Activated T-helper 2 cell treated with anti-CD3 and anti-CD28 coated beads, Interferon-gamma antibody, Interleukin-2, Interleukin-4, amounts not matched to agents 10 μg/mL and 5 μg/mL and 100 μg/mL, durations not matched to agents 14 hours and 24 hours and 36 hours (primary cell): ENCODE measurements at places on chromosomes 3 and 15.

DNA sequence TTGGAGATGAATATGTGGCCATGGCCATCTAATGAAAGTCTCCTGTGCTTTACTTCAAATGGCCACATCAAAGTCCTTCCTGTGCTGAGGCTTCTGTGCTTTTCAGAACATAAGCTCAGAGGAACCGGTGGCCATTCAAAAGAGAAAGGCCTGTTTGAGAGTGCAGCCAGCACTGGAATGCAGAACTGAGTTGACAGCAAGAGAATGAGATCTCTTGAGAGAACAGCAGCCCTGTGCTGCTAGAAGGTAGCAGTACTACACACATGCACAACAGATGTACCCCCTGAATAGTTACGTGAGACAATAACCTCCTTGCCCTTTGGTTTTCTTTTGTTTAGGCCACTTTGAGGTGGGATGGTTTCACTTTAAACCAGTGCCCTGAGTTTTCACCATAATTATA is 292.5 kb downstream of the PTPRG start:
- DNase-seq, result no peak

DNA sequence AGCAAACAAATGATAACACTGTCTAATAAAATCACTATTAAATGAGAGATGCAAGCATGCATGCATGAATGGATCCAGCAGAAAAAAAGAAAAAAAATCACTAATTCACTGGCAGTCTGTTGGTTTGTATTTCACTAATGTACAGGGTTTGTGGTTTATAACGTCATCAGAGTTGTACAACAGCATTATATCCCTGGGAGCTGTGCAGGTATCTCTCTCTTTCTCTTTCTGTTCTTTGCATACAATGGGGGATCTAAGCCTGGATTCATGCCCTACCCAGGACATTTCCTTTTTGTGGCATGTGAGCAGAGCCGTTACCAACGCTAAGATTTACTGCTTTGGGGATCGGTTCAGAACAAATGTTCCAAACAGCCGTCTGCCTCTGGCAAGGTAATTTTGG is 229.5 kb downstream of the SOX2 start:
- no peak for DNase-seq

DNA sequence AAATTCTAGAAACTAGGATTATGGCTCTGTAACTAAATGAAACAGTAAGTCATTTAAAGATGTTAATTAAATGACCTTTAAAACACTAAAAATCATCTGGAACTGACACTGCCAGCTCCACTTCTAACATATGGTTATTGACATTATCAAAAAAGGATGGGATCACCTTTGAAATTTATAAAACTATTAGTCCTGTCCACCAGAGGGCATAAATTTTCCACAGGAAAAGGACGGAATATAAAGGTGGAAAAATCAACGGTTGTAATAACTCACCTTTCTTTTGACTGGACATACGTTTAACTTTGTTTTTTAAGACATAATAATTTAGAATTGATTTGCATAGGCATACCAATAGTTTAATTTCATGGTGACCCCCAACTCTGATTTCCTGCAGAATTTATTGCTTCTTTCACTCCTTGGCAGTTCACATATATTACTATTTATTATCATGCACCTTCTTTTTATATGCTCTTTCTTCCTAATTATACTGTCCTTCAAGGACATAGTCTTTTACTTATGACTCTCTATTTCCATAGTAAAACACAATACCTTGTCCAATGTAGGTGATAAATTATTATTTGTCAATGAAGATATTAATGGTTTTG is 345.7 kb downstream of the CADM2 start:
- no peak for DNase-seq

- no peak for DNase-seq
Observed at GRCh38 chr3:111863942-111864694, 5.1 kb downstream of the PHLDB2 start.

DNA sequence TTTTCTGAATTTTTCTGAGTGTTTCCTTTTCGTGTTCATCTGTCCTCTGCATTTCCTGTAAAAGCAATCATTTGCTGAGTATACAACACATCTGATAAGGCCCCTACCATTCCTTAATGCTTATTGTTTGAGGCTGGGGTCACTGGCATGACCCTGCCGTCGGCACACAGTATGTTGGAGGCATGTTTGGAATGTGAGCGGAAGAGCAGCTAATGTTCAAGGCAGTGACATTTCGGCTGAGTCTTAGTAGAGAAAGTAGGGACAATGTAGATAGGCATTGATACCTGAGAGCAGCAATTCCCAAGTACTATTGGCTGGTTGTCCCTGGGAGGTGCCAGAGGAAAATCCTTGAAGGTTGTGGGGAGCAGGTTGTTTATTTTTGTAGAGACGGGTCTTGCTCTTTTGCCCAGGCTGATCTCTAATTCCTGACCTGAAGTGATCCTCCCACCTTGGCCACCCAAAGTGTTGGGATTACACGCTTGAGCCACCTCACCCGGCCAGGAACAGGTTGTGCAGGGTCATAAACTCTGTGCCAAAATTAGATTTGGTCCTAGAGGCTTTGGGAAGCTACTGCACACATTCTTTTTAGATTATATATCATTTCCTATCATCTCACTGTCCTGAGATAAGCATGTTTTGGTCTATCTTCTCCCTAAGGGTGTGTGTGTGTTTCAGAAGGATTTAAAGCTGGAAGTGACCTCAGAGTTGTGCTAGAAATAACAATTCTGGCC is 13.5 kb downstream of the PTPN23 start:
- DNase-seq, result no peak

GRCh38 chr15:36004891-36005490 is 459.0 kb upstream of the DPH6 start:
- DNase-seq, result no peak

- DNase-seq, result no peak
Observed at GRCh38 chr15:93144463-93145236, 55.6 kb upstream of the RGMA start.

GRCh38 chr15:67407786-67408185 is 113.1 kb upstream of the C15orf61 start:
- DNase-seq, result no peak

DNA sequence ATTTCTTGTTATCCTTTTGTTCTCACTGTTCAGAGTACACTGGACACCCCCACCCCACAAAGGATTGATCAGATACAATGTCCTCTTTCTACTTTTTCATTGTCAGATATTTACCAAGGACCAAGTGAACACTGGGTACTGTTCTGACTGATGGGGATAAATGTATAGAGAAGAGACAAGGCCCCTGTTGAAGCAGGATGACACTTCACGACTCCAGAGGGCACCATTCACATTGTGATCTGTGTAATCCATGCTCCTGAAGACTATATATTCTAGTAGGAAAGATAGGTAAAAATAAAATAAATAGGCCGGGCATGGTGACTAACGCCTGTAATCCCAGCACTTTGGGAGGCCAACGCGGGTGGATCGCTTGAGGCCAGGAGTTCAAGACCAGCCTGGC is 7.2 kb upstream of the CRYGS start:
- DNase-seq, result no peak

- DNase-seq, result no peak
Observed at GRCh38 chr3:117887901-117888300, 1146.7 kb downstream of the IGSF11 start.

DNA sequence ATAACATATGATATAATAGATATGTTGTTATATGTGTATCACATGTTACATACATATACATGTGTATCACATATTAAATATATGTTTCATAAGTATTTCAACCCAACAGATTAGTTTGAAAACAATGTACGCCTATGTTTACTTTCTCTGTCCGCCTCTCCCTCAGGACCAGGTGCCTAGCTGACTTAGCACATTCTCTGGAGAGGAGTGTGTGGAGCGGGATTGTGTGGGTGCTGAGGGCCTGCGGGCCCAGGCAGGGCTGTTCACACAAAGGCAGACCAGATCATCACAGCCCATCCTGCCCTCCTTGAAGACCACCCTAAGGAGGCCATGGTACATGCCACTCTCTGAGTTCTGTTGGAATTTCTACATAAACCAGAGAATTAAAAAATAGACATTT is 81.0 kb downstream of the PLXNA1 start:
- DNase-seq, result no peak

- no peak for DNase-seq
Observed at GRCh38 chr15:76337696-76338485, 1.3 kb downstream of the ISL2 start.

DNA sequence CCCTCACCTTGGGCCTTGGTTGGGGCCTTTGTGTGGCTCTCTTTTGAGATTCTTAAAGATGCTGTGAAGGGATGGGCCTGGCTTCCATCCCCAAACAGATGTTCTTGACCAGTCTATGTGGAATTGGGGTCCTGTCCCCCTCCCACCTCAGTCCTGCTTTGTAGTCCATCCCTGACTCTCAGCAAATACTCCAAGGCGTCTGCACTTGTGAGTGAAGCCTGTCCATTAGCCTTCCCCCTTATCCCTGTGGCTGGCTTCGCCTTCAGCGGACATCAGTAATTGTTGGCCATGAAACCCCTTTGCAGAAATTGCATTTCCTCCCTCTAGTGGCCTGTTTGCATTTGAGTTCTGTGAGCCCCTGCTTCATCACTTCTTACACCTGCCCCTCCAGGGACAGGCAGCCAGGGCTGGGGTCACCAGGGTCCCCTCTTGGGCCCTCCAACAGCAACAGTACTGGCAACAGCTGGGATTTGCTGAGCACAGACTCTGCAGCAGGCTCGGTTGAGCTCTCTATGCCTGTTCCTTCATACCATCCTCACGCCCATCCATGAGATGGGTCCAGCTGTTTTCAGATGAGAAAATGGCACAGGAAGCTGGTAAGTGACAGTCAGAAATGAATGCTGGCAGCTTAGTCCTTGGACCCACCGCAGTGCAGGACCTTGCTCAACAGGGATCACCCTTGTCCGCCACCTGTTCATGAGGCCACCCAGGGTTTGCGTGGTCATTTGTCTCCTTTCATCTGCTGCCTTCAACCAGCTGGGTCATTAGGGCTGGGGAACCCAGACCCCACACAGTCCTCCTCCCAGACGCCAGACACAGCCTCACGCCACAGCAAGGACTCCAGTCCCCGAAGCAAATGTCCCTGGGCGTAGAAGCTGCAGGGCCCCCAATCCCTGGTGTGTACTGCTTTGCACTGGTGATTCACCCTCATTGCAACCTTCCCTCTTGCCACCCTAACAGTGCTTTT is 8.9 kb upstream of the LRRK1 start:
- DNase-seq, result no peak

DNA sequence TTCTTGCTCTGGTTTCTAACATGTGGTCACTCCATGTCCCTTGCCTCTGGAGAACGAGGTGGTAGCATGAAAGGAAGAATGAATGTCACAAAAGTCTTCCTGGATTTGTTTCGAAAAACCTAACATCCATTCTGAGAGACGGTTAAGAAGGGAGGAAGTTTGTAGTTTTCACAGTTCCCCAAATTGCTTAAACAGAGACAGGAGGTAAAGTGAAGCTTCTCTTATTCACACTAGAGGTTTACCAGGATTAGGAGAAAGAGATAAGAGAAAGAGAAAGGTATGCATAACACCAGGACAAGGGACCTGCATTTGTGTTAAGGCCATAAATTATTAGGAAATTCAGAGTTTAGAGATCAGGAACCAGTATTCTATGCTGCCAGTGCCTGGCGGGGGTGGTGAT is 228.1 kb downstream of the CPNE4 start:
- DNase-seq, result no peak

DNA sequence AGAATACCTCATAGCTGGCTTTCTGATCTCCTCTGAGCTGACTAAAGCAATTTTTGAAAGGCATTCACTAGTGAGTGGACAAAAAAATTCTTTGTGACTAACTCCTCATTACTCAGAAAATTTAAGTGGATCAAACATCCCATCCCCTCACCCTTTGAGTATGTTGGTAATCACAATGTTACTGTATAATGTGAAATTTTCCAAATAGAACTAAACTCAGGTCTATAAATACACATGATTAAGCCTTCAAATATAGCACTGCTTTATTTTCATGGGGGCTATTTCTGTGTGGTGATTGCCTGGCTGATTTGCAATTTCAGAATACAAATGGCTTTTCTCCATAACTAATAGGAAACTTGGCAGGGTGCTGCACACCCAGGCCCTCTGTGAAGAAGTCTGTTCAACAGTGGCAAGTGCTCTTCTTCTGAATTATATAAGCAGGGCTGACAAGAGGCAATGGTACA is 45.9 kb upstream of the ACTC1 start:
- no peak for DNase-seq

DNA sequence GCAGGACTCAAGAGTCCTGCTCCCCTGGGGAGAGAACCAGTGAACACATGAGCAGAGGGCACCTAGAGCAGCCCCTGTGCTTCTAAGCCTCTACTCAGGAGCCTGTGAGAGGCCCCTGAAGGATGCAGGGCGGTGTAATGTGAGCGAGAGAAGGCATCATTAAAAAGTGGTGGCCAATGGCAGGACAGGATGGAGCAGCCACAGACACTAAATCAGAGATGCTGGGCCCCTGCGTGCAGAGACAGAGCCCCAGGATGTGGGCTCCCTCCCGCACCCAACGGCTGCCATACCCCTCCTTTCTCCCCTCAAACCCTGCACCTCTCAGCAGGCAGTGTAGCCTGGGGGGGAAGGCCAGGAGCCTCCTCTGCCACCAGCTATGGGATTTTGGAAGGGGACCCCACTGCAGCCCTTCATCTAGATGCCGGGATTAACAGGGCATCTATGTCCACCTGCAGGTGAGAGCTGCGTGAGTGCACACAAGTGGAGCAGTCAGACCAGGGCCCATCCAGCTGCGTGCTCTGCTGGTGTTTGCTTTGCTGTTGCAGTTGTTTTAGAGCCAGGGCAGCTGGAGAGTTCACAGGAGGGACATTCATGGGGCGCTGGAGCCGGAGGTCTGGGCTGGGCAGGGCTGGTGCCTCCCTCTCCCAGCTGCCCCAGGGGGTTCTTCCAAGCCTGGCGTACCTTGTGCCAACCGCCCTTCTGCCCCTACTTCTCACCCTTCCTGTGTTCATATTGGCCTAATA is 5.1 kb upstream of the IQSEC1 start:
- DNase-seq, result no peak

DNA sequence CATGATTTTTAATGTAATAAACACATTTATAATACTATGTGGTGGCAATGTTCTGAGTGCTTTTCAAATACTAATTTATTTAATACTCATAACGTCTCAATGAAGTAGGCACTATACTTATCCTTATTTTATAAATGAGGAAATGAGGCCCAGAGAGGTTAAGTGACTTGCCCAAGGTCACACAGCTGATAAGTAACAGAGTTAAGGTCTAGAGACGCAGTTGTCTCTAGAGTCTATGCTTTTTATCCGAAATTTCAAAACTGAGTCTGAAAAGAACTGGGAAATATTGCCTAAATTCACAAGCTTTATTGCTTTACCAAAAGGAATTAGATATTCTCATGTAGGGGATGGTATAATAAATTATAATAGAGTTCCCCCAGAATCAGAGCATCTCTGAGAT is 31.4 kb upstream of the MAGEF1 start:
- no peak for DNase-seq

DNA sequence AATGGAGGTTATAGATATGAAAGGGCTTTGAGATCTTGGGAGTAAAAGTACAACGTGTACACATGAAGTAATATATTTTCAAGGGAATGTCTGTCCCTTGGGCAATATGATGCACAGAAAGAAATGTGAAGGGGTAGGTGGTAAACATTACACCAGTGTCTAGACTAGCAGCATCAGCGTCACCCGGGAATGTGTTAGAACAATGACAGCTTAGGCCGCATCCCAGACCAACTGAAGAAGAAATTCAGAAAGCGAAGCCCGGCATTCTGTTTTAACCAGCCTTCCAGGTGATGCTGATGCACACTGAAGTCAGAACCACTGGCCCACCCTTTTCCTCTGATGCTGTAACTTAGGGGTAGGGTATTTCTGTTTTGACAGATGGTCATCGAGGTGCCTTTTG is 6.3 kb downstream of the INAFM2 start:
- DNase-seq, result no peak
